CD4-positive, alpha-beta T cell (primary cell): ENCODE measurements at places on chromosomes 7 and 10.

DNA sequence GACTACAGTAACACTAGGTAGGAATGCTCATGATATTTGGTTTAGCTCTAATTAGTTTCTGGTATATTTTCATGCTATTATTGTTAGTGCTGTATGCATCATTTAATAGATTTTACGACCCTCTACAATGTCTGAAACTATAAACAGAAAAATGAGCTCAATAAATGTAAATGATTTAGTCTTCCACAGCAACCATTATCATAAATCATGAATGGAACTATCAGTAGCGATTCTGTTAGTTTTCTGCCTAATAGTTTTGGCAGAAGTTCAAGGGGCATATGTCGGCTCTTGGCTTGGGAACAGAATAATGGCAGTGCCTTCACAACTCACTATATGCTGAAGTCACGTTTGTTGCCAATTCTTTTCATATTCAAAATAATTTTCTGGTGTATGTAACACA is 494.8 kb downstream of the PARD3 start:
- no peaks in the 10 kb centered on the region for H3K4me1 ChIP-seq
- H3K36me3 ChIP-seq: no peaks in the 10 kb centered on the region
- H3K27ac ChIP-seq: no peak overlapping the region
- no peak for DNase-seq

DNA sequence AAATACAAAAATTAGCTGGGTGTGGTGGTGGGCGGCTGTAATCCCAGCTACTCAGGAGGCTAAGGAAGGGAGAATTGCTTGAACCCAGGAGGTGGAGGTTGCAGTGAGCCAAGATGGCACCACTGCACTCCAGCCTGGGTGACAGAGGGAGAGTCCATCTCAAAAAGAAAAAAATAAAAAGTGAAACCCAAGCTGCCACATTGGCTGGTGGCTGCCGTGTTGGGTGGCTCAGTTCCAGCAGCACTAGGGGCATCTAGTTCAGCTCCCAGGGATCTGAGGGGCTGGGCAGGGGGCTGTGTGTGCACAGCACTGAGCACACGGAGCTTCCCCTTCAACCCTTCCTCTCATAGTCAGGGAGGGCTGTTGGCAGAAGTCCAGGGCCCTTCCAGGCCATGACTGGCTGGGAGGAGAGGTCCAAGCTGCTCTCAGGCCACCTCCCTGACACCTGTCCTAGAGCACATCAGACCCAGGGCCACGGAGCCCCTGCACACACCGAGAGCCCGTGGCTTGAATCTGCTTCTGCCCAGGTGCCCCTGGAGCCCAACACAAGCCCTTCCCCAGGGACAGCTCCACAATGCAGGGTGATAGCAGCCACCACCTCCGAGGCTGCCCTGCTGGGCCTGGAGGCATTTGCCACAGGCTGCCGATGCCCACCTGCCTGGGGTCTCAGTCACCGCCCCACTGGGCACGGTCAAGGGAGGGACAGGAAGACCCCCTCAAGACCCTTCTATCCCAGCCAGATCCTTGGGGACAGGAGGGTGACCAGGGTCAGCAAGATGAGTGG is 47.3 kb downstream of the YKT6 start:
- H3K27ac ChIP-seq: no peak overlapping the region
- no peaks in the 10 kb centered on the region for H3K4me1 ChIP-seq
- H3K36me3 ChIP-seq: no peaks in the 10 kb centered on the region
- no peak overlapping the region for H3K4me3 ChIP-seq

DNA sequence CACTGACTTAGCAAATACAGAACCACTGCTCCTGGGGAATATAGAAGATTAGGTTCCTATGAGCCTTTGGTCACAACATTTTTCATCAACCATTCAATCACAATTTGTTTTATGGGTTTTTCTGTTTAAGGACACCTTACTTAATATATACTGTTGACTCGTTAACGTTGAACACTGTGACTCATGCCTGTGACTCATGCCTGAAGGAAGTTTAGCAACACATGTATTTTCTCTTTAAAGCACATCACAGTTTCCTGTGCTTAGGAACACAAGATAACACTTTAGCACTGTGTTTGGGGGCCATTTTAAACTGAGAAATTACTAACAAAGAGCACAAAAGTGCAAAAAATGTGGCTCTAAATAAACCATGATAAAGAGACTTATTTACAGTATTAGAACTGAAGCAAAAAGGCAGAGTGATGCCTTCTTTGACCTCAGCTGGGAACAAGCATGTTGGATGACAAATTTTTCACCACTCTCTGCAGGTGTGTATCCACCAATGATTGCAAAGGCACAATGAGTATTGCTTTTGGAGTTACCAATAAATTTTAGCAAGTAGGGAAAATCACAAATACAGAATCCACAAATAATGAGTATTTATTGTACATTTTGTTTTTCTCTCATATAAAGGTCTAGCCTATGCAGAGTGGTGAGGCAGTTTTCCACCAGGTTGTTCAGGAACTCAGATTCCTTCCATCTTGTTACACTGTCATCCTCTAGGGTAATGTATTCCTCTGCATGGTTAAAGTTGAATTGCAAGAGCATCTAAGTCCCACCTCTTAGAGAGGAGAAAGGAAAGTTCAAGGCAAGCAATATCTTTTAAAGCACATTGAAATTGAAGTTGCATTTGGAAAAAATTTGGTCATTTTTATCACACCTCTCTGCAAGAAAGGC is 7.3 kb downstream of the FGFBP3 start:
- peaks cover 2% of the 10 kb centered on the region for H3K4me1 ChIP-seq
- DNase-seq: no peak
- H3K27ac ChIP-seq: peak overlapping the region; percentile 13
- no peaks in the 10 kb centered on the region for H3K27me3 ChIP-seq

DNA sequence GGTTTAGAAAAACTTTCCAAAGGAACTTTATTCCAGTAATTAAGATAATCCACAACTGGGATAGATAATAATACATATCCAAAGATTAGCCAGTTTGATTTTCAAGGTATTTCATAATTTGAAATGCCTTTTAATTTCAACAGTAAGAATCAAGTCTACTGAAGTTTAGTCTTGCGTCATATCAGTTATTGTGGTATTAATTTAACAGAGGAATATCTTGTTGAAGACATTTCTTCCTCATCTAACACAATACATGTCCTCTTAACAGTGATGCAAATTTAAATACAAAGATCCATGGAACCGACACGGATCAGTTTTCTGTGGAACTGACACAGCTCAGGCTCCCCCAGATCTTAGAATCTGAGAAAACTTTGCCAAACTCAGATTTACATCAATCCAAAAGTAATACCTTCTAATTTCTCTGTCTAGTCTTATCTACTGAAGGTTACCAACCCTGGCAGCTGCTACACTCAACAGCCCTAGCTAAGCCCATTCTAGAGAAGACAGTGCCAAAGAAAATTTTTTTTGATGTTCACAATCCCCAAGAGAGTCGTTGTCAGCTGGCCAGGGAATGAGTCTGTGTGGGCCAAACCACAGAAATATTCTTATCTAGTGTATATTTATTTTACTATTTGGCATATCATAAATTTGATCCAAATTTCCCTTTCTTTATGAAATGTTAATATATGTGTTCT is 365.2 kb upstream of the MEOX2 start:
- H3K4me3 ChIP-seq: no peak overlapping the region
- no peaks in the 10 kb centered on the region for H3K4me1 ChIP-seq
- no peaks in the 10 kb centered on the region for H3K36me3 ChIP-seq

DNA sequence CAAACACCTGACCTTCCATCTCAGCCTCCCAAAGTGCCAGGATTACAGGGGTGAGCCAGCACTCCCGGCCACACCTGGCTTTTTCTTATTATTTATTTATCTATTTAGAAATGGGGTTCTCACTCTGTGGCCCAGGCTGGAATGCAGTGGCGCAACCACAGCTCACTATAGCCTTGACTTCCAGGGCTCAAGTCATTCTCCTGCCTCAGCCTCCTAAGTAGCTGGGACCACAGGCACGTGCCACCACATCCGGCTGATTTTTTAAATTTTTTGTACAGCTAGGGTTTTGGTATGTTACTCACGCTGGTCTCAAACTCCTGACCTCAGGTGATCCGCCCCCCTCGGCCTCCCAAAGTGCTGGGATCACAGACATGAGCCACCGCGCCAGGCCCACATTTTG is 56.9 kb upstream of the MYL10 start:
- H3K4me3 ChIP-seq: no peak overlapping the region
- no peaks in the 10 kb centered on the region for H3K36me3 ChIP-seq
- DNase-seq: no peak
- H3K27me3 ChIP-seq: no peaks in the 10 kb centered on the region
- peaks cover 8% of the 10 kb centered on the region for H3K4me1 ChIP-seq

DNA sequence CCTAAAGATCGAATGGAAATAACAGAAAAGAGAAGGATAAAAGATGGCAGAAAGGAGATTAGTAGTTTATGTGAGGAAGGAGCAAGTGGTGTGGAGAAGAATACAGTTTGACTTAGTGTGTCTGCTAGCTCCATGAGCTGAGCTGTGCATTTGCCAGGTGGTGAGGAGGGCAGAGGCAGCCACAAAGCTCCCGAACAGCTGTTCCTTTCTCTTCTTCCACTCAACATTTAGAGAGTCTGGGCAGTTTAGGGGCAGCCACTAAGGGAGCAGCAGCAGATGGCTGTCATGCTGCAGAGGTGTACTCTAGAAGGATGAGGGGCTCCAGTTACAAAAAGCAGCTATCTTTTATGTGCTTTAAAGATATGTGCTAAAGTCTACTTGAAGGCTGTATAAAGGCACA is 674.4 kb downstream of the GRM8 start:
- H3K4me1 ChIP-seq: no peaks in the 10 kb centered on the region
- DNase-seq: no peak
- no peaks in the 10 kb centered on the region for H3K36me3 ChIP-seq
- H3K27ac ChIP-seq: no peak overlapping the region

- no peak overlapping the region for H3K27ac ChIP-seq
- no peak for DNase-seq
- H3K27me3 ChIP-seq: no peaks in the 10 kb centered on the region
- H3K4me1 ChIP-seq: no peaks in the 10 kb centered on the region
Measured at GRCh38 chr10:107436568-107436967, 272.1 kb upstream of the SORCS1 start.

GRCh38 chr10:48661441-48661840 is 23.2 kb upstream of the WDFY4 start:
- H3K27me3 ChIP-seq: peaks cover 4% of the 10 kb centered on the region
- no peaks in the 10 kb centered on the region for H3K36me3 ChIP-seq
- peaks cover 6% of the 10 kb centered on the region for H3K4me1 ChIP-seq
- no peak overlapping the region for H3K27ac ChIP-seq
- no peak overlapping the region for H3K4me3 ChIP-seq

- H3K27ac ChIP-seq: no peak overlapping the region
- DNase-seq: peak; percentile 19
- no peaks in the 10 kb centered on the region for H3K36me3 ChIP-seq
- H3K4me3 ChIP-seq: no peak overlapping the region
Measured at GRCh38 chr10:27783660-27784059, 38.0 kb upstream of the MKX start.

DNA sequence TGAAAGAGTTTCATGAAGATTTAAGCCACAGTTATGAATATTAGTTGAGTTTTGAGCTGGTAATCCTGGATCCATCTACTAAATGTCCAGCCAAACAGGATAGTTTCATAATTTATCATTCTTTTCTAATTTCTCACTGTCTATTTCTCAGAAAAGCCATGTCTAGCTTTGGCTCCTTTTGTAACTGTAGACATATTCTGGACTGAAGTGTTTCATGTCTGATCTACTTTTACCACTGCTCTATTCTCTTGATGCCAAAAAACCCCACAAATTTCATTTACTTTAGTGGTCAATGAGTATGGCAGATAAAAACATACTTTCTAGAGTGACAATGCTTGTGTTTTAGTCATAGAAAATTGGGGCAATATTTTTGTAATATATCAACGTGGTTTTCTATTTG is 61.2 kb downstream of the ICA1 start:
- H3K36me3 ChIP-seq: no peaks in the 10 kb centered on the region
- no peaks in the 10 kb centered on the region for H3K27me3 ChIP-seq
- H3K4me3 ChIP-seq: no peak overlapping the region

DNA sequence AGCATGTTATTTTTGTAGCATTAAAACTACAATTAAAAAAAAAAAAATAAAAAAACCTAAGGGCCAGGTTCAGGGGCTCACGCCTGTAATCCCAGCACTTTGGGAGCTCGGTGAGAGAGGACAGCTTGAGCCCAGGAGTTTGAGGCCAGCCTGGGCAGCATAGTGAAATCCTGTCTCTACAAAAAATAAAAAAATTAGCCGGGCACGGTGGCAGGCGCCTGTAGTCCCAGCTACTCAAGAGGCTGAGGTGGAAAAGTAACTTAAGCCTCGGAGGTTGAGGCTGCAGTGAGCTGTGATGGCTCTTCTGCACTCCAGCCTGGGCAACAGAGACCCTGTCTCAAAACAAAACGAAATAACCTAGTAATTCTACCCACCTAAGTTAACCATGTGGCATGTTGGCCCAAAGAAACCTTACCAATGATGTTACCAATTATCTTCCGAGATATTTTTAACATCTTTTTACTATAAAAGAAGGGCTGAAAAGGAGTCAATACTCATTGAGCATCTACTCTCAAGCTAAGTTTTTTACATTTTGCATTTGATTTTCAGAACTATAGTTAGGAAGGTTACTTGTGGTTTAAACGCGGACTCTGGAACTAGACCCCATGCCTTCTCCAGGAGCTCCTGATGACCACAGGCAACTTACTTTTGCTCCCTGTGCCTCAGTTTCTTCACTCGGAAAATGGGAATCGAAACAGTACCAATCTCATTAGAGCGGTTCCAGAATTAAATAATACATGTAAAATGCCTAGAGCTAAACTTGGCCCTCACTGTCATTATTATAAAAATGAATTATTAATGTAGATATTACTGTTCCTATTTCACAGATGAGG is 1.4 kb downstream of the ITGB1 start:
- no peaks in the 10 kb centered on the region for H3K27me3 ChIP-seq
- H3K36me3 ChIP-seq: no peaks in the 10 kb centered on the region
- H3K4me3 ChIP-seq: peak overlapping the region; percentile 93
- peak overlapping the region; percentile 67 for H3K27ac ChIP-seq
- peaks cover 34% of the 10 kb centered on the region for H3K4me1 ChIP-seq

DNA sequence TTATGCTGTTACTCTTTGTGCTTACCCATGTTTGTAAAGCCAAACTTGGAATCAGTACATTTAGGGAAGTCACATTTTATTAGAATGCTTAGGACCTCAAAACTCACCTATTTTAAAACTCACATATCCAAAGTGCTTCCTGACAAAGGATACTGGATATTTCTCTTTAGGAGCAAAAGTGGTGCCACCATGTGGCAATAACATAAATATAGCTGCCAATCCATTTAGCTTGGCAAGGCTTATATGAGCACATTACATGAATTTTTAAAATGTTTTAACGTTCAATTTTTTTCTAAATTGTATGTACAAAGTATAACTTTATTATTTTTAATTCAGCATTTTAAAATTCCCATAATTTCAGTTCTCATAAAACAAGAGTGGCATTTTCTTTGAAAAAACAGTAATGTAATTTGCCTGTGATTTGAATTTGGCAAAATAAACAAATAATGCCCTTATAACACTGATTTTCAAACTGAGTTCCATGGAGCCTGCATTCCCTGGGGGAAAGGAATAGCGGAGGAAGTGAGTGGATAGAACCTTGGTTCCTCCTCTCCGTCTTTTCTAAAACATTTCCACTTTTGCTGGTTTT is 75.4 kb downstream of the HDAC9 start:
- no peaks in the 10 kb centered on the region for H3K4me1 ChIP-seq
- H3K27me3 ChIP-seq: no peaks in the 10 kb centered on the region
- no peaks in the 10 kb centered on the region for H3K36me3 ChIP-seq
